ENCODE measurements at places on chromosomes 16 and 17.

GRCh38 chr16:79419148-79419547, 181.4 kb downstream of the MAF start:
- no peak for DNase-seq

DNA sequence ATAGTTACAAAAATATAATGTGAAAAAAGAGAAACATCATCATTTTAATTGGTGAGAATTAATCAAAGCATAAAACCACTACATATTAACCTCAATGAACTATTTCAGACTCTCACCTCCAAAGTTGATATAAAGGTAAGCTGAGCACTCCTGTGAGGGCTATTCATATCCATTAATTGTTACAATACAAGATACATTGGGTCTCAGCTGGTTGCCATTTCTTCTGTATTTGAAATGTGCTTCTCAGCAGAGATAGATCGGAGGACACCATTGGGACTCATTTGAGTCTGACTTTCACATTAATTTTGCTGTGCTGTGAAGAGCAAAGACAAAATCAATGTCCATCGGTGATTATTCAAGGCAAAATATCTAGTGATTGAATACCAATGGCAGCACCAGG, 459.5 kb upstream of the GOT2 start:
- no peak for DNase-seq

GRCh38 chr17:19345067-19345460, 17.5 kb downstream of the B9D1 start:
- no peak for DNase-seq

DNA sequence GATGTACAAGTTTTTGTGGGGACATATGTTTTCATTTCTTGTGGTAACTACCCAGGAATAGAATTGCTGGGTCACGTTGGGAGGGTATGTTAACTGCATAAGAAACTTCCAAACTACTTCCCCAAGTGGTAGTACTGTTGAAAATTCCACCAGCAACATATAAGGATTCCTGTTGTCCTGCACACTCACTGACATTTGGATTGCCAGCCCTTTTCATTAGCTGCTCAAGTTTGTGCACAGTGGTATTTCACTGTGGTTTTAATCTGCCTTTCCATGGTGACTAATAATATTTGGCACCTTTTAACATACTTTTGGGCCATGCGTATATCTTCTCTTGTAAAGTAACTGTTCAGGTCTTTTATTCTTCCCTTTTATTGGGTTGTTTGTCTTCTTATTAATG, 103.3 kb downstream of the GNAO1 start:
- DNase-seq: no peak

- DNase-seq: no peak
These were observed 48.3 kb upstream of the ERN1 start for GRCh38 chr17:64178011-64178825.

DNA sequence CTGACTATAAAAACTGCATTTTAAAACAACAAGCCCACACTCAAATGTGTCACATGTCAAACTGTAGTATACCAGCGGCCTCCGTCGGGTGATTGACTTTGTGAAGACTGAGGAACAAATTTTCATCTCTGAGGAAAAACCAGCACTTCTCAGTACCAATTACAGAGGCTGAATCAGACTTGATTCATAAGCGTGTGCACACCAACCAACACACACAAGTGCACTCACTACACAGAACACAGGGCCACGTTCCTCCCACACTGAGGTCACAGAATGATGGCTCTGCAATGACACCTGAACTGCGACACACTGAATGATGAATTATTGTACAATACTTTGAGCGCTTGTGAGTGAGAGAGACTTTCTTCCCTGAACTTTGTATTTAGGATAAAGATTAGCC, 29.6 kb downstream of the XPO6 start:
- no peak for DNase-seq

DNA sequence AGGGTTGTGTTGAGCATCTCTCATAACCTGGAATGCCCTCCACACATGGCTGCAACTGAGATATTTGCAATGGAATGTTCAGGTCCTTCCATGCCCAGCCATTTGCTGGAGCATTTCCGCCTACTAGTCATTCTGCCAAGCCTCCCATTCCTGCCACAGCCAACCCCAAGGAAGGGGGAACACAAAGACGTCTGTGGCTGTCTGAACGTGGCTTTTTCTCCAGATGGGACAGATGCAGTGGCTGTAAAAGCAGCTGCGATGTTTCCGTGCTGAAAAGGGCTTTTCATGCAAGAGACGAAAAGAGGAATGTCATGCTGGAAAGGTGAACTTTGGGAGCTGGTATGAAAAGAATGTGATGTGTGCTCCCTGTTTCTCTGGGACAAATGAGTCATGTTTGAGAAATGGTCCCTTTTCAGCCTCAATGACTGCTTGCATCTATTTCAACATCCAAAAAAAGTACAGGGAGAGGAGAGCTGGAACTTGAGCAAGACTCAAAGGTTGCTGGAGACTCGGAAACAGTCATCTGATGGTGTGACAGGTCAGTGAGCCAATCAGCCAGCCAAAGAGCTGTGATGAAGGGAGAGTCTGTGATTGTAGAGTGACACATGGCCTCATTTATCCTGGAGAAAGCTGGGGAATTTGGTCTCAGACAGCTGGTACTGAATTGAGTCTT, 208.9 kb downstream of the SHISA9 start:
- peak; percentile 98 for DNase-seq

DNA sequence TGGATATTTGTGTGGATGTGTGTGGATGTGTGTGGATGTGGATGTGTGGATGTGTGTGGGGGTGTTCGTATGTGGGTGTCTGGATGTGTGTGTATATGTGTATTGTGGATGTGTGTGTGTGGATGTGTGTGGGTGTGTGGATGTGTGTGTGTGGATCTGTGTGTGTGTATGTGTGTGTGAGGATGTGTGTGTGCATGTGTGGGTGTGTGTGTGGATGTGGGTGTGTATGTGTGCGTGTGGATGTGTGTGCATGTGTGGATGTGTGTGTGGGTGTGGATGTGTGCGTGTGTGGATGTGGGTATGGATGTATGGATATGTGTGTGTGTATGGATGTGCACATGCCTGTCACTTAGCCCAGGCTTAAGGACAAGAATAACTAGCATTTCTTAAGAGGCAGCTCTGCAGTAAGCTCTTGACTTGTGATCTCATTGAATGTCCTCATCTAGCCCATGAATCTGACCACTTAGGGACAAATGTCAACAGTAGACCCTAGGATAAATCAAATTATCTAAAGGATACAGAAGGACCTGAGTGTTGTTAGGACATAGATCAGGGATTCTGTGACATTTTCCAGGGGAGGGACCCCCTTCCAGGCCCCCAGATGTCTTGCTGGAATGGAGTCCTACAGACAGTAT, 83.5 kb downstream of the BMERB1 start:
- no peak for DNase-seq

DNA sequence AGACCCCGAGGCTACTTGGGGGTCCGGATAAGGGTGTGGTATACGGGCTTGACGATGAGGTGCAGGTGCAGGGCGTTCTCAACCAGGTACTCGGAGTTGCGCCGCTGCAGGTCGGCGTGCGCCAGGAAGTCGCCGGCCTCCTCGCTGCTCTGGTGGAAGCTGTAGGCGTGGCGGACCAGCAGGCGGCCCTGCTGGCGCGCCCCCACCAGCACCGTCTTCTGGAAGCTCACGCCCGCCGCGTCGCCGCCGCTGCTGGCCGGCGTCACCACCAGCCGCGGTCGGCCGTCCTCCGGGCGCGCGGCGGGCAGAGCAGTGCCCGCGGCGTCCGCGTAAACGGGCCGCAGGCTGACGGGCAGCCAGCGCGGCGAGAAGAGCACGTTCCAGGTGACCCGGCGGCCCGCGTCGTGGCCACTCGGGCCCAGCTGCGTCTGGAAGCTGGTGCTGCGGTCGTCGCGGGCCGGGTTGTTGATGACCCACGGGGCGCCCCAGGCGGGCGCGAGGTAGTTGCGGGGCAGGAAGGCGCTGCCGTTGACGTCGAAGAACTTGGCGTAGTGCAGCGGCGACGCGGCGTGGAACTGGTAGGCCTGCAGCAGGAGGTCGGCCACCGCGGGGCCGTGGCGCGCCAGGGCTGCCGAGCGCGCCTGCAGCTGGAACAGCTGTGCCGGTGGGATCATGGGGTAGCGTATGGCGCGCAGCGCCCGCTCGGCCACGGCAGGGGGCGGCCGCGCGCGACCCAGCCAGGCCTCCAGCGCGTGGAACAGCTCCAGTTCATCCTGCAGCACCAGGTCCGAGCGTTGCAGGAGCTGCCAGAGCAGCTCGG, 4.8 kb downstream of the BTBD17 start:
- DNase-seq: no peak

- no peak for DNase-seq
These were observed 77.1 kb upstream of the RPL38 start for GRCh38 chr17:74126179-74126900.

DNA sequence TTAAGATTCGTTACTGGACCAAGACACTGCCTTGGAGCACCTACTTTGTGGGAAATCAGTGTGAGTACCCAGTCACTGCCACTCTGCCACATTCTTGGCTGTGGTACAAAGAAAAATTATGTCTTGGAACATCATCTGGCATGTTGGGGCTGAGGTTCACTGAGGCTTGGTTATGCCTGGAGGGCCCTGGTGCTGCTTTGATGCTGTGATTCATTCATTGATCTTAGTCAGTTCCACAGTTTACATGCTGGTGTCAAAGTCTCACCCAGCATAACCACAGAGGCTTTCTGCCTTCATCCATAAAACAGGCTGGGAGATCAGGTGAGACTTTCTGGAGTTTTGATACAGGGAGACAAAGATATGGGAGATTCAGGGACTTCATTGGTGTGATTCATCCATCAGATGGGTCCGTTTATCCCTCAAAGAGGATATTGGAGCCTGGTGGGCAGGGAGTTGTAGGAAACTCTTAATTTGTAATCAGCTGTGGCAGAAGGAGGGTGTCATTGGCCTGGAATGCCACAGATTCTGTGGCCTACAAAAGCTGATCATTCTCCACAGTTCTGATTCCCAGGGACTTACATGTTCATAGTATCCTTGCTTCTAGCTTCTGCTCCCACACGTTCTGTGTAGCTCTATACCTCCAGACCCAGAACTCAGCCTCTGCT, 322.5 kb downstream of the PMP22 start:
- DNase-seq: no peak

GRCh38 chr16:49564496-49565229, 191.1 kb downstream of the C16orf78 start:
- peak; percentile 72 for DNase-seq

DNA sequence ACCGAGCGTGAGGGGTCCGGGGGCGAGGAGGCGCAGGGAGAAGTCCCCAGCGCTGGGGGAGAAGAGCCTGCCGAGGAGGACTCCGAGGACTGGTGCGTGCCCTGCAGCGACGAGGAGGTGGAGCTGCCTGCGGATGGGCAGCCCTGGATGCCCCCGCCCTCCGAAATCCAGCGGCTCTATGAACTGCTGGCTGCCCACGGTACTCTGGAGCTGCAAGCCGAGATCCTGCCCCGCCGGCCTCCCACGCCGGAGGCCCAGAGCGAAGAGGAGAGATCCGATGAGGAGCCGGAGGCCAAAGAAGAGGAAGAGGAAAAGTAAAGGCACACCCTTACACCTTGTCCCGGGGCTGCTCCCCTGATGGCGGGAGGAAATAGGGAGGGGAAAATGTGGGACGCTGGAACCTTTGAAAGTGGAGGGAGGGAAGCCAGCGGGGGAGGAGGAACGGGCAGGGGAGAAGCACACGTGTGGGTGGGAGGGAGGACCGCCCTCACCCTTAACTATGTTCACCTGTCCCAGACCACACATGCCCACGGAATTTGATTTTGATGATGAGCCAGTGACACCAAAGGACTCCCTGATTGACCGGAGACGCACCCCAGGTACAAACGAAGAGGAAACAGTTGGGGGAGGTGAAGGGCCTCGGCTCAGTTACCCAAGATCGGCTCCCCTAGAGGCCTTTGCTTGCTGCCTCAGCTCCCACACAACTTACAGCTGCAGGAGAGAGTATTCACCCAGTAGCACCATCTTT, 916 bp downstream of the PAGR1 start:
- DNase-seq: peak; percentile 80

DNA sequence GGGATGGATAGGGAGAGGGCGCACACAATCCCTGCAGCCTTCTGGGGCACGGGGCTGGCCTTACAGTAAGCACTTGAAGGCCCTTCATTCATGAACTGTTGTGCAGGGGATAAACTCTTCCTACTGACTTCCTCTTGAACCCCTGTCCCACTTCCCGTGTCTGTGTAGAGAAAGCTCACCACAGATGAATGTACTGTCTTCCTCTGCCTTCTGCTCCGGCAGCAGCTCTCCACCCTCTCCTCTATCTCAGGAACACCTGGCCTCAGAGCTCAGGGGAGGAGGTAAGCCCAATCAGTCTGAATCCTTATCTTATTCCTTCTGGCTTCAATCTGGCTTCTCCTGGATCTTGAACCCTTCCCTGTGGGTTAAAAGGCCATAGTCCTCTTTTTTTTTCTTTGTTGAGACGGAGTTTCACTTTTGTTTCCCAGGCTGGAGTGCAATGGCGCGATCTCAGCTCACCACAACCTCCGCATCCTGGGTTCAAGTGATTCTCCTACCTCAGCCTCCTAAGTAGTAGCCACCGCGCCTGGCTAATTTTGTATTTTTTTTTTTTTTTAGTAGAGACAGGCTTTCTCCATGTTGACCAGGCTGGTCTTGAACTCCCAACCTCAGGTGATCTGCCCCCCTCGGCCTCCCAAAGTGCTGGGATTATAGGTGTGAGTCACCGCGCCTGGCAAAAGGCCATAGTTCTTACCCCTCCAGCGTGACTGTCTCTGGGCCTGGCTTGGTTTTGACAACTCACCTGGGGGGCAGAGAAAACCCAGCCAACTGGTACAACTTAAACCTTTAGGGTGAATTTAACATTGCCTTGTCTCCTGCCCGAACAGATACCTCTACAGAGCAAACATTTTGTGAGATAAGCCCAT, 7.2 kb upstream of the SLC52A1 start:
- DNase-seq: no peak

DNA sequence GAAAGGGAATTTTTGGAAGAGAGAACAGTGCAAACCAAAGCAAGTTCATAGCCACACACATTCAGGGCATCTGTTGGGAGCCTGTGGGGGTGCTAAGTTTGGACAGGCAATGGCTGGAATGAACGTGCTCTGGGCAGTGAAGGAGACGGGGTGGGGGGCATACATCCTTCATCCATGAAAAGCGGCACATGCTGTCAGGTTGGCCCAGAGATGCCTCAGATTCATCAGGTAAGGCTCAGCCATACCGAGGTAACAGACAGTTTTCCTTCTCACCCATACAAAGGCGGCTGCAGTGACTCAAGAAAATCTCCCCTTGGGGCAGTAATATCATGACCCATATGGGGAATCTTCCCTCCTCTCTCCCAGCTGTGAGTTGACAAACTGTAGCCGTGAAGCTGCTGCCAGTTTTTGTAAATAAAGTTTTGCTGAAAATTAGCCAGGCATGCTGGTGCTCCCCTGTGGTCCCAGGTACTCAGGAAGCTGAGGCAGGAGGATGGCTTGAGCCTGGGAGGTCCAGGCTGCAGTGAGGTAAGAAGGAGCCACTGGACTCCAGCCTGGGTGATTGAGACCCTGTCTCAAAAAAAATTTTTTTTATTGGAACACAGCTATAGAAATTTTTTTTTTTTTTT, 9.2 kb upstream of the UBALD2 start:
- no peak for DNase-seq

- DNase-seq: no peak
These were observed 38.3 kb upstream of the SMPD3 start for GRCh38 chr16:68486502-68487202.

GRCh38 chr16:79497606-79498350, 102.8 kb downstream of the MAF start:
- no peak for DNase-seq
